ENCODE measurements at places on chromosomes 7 and 10. TPM values are rescaled to one million over a fixed set of nuclear protein-coding genes. Genes with fewer than 3 reads are reported as not detected.

Gene EVX1
- total RNA-seq, result under 0.01 TPM

Gene RTKN2
- total RNA-seq, result 1.00 TPM

Gene SMKR1
- 0.09 TPM for total RNA-seq

Gene GPR26
- not detected for total RNA-seq

Gene ANKRD1
- total RNA-seq, result 0.18 TPM

Gene ACHE
- total RNA-seq, result not detected

Gene MRLN
- not detected for total RNA-seq

Gene MCM10
- 1.2 TPM for total RNA-seq

Gene C10orf62
- total RNA-seq, result 0.14 TPM

Gene GBX1
- not detected for total RNA-seq

Gene STEAP1
- 30.2 TPM for total RNA-seq

Gene HABP2
- total RNA-seq, result not detected

Gene ZNF92
- total RNA-seq, result 3.6 TPM

Gene NAT16
- not detected for total RNA-seq

Gene NUTM2D
- total RNA-seq, result 1.5 TPM

Gene GDF2
- total RNA-seq, result not detected

Gene CCL26
- total RNA-seq, result 4.8 TPM

Gene PRPS1L1
- total RNA-seq, result 0.09 TPM

Gene C10orf95
- total RNA-seq, result not detected

Gene VPS50
- 28.3 TPM for total RNA-seq

Gene TRIM4
- 24.5 TPM for total RNA-seq

Gene UTF1
- total RNA-seq, result not detected

Gene SPDYE5
- not detected for total RNA-seq

Gene BTBD16
- not detected for total RNA-seq

Gene NPFFR1
- not detected for total RNA-seq

Gene FAM237B
- not detected for total RNA-seq

Gene BRAF
- 17.1 TPM for total RNA-seq

Gene ZPBP
- not detected for total RNA-seq

Gene ZNF248
- total RNA-seq, result 10.5 TPM

Gene CYP2C19
- total RNA-seq, result not detected

Gene PTF1A
- total RNA-seq, result not detected

Gene FAM25C
- not detected for total RNA-seq

Gene UCN3
- not detected for total RNA-seq

Gene PLCE1
- total RNA-seq, result 0.55 TPM

Gene SHH
- not detected for total RNA-seq
